ENCODE measurements at places on chromosomes 13 and 19. TPM values are rescaled to one million over a fixed set of nuclear protein-coding genes. Genes with fewer than 3 reads are reported as not detected.

- peak overlapping the region; percentile 75 for H3K4me3 ChIP-seq
- no peaks in the 10 kb centered on the region for H3K27me3 ChIP-seq
- H3K27ac ChIP-seq = peak overlapping the region; percentile 94
- H3K36me3 ChIP-seq = peaks cover 27% of the 10 kb centered on the region
Observed at GRCh38 chr19:38830039-38830733, 1.4 kb downstream of the ECH1 start.

Gene CTXN1
- total RNA-seq = 0.22 TPM

GRCh38 chr13:22080832-22081231 is 410.0 kb downstream of the FGF9 start:
- no peaks in the 10 kb centered on the region for H3K4me1 ChIP-seq
- no peak overlapping the region for H3K4me3 ChIP-seq
- H3K27me3 ChIP-seq = no peaks in the 10 kb centered on the region
- no peaks in the 10 kb centered on the region for H3K36me3 ChIP-seq
- no peak for DNase-seq
- H3K27ac ChIP-seq = no peak overlapping the region

- no peaks in the 10 kb centered on the region for H3K4me1 ChIP-seq
- H3K36me3 ChIP-seq = no peaks in the 10 kb centered on the region
- DNase-seq = no peak
- no peak overlapping the region for H3K4me3 ChIP-seq
- H3K27me3 ChIP-seq = peaks cover 84% of the 10 kb centered on the region
Observed at GRCh38 chr19:1286487-1287353, 1.0 kb downstream of the EFNA2 start.

Gene PTBP1
- total RNA-seq = 66.1 TPM

DNA sequence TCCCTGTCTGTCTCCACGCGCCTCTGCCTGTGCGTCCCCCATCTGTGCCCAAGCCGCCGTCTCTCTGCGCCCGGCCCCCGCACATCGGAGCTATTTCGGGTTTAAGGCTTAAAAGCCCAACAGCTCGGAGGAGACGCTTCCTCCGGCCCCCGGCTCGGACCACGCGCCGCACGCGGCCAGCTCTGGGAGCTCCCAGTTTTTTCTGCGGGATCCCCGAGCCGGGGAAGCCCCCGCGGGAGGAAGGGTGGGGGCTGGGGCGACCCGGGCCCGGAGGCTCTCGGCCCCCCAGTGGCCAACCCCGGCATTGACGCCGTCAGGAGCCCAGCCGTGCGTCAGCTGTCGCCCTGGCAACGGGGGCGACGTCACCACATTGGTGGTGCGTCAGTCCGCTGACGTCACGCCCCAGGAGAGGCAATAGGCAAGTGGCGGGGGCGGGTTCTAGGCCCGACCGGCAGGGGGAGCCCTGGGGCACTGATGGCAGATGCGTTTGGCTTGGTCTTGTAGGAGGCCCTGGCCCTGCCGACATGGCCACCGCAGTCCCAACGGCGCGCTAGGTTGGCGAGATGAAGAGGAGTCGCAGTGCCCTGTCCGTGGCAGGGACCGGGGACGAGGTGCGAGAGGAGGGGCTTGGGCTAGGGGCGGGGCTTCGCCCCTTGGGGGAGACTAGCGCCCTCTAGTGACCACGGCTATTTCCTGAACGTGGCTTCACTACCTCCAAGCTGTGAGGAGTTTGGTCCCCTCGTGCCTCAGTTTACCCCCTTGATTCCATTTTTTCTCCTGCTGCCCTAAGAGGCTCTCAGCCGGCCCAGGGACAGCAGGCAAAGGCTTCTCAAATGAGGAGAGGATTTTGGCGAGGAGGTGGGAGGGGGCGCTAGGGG is 3.7 kb upstream of the PDE4A start:
- H3K4me3 ChIP-seq = peak overlapping the region; percentile 60
- peak; percentile 83 for DNase-seq
- peaks cover 29% of the 10 kb centered on the region for H3K27me3 ChIP-seq

- H3K4me1 ChIP-seq = no peaks in the 10 kb centered on the region
- no peak overlapping the region for H3K4me3 ChIP-seq
- H3K27me3 ChIP-seq = no peaks in the 10 kb centered on the region
- no peak overlapping the region for H3K27ac ChIP-seq
Observed at GRCh38 chr13:41199526-41199925, 5.2 kb upstream of the KBTBD7 start.

- no peak overlapping the region for H3K4me3 ChIP-seq
- H3K36me3 ChIP-seq = no peaks in the 10 kb centered on the region
- H3K27me3 ChIP-seq = no peaks in the 10 kb centered on the region
- peaks cover 35% of the 10 kb centered on the region for H3K4me1 ChIP-seq
Observed at GRCh38 chr13:112733661-112734379, 44.0 kb downstream of the ATP11A start.
